ENCODE measurements at places on chromosomes 11 and 22.
A peak's percentile ranks its signal among the peaks of the same experiment; 100 is the strongest.

DNA sequence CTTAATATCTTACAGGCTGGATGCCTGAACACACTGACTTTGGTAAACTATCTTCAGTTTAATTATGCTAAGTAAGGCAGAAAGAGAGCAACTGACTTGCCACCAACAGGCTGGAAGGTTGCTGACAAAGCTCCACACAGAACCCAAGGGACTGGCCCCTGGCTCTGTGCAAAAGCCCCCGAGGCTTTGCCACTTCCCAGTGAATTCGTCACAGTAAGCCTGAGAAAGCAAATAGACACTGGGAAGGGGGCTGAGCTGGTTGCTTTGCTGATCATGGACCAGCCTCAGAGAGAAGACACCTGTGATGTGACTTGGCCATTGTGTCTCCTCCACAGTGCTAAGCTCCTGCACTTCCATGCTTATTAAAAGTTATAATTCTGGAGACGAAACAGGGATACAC is 91.7 kb downstream of the BLID start:
- no peak for DNase-seq

GRCh38 chr22:46754110-46754799 is 8.2 kb upstream of the TBC1D22A start:
- DNase-seq = no peak

DNA sequence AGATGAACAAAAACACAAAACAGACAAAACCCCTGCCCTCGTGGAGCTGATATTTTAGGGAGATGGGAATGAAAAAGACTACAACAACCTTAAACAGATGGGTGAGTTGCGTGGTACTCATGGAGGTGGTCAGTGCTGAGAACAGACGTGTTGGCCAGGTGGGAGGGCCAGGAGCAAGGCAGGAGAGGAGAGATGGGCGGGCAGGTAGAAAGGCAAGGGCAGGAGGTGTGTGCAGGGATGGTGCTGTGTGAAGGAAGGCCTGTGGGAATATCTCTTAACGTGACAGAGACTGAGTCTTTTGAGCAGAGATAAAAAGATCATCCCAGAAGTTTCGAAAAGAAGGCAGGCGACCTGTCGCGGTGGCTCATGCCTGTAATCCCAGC is 7.0 kb downstream of the GAL start:
- no peak for DNase-seq

GRCh38 chr22:41028841-41029240 is 63.6 kb upstream of the EP300 start:
- DNase-seq = no peak

DNA sequence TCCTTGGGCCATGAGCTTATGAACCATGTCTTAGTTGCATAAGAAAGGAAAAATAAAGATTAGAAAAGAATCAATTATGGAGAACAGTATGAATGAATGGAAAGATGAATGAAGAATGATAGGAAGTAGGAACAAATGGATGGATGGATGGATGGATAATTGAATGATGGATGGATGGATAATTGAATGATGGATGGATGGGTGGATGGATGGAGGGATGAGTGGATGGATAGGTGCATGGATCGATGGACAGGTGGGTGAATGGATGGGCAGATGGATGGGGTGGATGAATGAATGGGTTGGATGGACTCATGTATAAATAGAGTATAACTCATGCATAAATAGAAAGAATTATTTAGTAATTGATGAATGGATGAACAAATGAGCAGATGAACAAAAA is 7.2 kb downstream of the LSP1 start:
- no peak for DNase-seq

DNA sequence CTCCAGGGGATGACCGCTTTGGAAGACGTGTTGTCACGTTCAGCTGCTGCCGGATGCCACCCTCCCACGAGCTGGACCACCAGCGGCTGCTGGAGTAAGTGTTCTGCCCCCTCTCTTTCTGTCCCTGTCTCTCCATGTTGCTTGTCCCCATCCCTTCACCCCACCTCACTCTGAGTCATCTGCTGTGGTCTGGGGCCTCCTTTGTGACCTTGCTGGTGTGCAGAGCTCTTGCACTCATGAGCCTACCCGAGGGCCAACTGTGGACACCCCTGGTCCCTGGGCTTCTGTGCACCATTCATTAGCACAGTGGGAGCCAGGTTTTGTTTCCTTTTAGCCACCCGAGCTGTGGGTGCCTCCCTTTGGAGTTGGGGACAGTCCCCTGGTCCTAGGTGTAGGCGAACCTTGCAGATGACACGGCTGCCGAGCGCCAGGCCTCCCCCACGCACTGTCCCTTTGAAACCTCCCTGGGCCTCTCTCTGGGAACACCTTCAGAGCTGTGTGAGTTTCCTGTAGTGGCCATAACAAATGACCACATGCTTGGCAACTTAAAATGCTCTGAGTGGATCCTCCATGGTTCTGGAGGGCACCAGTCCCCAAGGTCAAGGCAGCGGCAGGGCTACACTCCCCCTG is 49.8 kb downstream of the ARHGAP8 start:
- no peak for DNase-seq

GRCh38 chr11:60343094-60343704 is 16.1 kb downstream of the MS4A6E start:
- no peak for DNase-seq

DNA sequence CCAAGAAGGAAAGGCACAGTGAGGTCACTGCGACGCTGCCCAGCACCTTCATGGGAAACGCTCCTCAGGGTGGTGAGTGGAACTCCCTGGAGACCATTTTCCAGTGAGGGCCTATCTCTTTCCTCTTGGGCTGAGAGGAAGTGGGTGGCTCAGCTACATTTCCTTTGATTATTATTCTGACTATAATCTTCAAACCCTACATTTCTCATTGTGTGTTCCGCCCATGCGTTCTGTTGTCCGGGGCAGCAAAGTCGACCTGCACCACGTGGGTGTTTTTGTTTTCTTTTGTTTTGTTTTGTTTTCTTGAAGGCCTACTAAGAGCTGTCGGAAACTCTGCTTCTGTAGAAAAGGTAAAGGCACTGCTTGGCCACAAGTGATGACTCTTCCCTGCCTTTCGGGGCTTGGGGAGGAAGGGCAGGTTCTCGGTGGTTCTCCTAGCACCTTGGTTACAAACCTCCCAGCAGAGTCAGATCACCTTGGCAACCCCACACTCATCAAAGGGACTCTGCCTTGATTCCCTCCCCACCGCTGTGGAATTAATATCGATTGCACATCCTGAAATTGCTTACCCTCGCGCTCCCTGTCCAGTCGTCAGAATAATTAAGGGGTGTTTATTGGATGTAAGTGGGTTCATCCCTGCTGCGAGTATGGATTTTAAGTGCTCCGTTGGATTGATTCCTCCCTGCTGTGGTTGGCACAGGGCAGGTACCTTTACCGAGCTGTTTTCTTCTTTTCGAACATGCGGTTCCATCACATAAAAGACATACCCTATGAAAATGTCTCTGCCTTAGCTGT is 7.3 kb downstream of the PARVB start:
- no peak for DNase-seq

DNA sequence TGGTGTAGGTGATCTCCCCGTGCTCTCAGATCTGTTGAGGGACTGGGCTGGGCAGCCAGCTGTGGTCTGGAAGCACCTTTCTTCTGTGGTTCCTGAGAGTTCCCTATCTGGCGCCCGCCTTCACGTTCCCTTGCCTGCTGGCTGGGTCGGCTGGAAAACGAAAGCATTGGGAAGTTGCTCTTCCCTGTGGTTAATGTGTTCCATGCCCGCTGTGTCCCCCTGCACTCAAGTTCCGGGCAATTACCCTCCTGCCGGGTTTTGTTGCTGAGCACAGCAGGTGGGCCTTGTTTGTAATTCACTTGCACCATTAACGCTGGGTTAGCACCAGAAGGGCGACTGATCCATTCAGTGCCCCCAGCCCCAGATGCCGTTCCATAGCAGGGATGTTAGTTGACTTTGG is 134.1 kb downstream of the GRIK4 start:
- DNase-seq = peak; percentile 88

DNA sequence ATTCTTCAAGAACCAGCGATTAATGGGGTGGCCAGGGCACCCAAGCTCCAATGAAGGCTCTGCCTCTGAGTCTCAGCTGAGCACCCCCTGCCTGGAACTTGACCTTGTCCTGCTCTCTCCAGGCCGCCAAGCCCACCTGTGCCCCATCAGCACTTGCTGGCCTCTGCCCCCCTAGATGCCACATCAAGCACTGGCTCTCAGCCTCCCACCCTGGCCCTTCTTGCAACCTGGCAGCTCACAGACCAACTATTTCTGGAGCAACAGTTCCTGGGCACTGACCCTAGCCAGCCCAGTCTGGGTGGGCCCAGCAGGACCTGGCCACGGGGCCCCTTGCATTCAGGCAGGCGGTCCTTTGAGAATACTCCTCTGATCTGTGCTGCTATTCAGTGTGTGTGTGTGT is 98.8 kb upstream of the PITPNB start:
- DNase-seq = no peak

DNA sequence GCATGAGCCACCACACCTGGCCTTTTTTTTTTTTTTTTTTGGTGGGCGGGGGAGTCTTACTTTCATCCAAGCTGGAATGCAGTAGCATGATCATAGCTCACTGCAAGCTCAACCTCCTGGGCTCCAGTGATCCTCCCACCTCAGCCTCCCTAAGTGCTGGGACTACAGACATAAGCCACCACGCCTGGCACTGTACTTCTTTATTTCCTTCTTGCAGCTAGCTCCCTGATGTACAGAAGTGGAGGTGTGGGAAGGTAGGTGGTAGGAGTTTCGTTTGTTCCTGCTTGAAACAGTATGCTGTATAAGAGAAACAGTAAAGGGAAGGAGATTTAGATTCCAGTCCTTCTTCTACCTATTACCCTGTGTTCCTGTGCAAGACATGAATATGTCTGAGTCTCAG is 72.1 kb downstream of the WNT11 start:
- DNase-seq = no peak

DNA sequence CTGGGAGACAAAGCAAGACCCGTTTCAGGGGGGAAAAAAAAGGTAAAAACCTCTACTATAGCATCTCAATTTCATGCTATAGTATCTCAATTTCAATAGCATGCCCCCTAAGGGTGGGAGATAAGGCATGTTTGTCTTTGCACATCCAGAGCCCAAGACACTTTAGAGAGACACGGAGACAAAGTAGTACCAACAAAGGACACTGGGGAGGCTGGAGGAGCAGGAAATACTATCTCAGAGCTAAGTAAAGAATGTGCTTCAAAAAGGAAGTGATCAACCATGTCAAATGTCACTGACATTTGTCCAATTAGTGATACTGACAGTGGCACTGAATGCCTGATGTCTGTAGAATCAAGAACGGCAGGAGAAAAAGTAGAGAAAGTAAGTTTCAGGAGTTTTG is 68.6 kb downstream of the RRAS2 start:
- no peak for DNase-seq

GRCh38 chr11:117198613-117199012 is 557 bp upstream of the TAGLN start:
- DNase-seq = no peak

GRCh38 chr11:75240311-75241035 is at the start of gene TPBGL:
Gene TPBGL, plus strand, starts transcription at chr11:75240774. Its CDS starts 276 bp downstream, at chr11:75241050.
- no peak for DNase-seq

GRCh38 chr11:114019046-114019445 is 40.5 kb upstream of the ZBTB16 start:
- DNase-seq = no peak

- no peak for DNase-seq
Observed at GRCh38 chr11:12705874-12706273, 31.7 kb downstream of the TEAD1 start.

DNA sequence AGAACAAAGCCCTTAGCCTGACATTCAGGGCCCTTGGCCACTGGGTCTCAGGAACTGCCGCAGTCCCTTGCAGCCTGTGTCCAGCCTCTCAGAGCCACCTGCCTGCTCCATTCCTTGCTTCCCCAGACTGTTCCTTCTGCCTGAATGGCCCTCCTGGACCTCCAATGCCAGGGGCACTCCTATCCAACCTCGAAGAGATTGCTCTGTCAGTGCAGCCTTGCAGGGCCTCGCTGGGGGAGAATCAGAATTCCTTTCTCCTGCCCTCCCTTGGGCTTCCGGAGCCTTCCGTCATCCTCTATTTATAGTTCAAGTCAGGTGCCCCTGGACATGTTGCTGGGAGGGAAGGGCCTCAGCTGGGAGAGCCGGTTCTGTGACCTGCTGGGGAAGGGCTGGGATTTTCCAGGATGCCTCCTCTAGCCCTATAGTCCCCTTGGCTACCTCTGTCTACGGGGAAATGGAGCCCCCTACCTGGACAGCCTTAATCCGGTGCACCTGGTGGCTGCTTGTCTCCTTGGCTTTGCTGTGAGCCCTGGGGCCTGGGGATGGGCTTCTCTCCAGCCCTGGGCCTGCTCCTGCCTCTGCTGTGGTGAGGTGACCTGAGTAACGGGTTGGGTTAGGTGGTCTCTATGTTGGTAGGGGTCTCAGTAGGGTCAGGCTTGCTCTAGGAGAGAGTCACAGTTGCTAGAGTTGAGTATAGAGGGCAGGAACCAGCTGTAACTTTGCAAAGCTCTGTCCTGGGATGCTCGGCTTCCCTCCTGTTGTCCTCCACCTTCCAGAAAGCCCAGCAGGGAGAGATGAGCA is 45.9 kb upstream of the SYT7 start:
- peak; percentile 90 for DNase-seq

- DNase-seq = no peak
Observed at GRCh38 chr11:72015511-72016061, 16.9 kb downstream of the IL18BP start.

DNA sequence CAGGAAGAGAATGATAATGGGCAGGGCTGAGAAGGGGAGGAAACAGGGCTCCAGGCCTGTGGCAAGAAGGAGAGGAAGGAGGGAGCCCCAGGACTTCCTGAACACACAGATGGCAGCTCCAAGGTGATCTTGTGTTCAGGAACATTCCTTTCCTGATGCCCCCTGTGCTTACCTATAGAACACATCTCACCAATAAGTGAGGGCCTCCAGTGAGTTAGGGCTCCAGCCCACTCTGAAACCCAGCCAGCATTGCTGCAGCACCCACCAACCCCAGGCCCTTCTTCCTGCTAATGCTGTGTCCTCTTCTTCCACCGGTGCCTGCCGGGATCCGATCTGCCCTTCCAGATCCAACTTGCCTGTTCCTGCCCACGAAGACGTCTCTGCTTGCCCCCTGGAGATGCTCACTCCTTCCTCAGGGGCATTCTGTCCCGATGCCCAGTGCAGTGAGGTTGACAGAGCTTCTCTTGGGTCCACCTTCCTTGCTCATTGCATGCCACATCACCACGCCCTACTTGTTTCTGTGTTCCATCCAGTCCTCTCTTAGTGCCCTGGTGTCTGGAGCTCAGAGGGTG is 17.4 kb downstream of the ANKK1 start:
- DNase-seq = no peak

GRCh38 chr11:69787906-69788305 is 12.8 kb upstream of the FGF4 start:
- no peak for DNase-seq

DNA sequence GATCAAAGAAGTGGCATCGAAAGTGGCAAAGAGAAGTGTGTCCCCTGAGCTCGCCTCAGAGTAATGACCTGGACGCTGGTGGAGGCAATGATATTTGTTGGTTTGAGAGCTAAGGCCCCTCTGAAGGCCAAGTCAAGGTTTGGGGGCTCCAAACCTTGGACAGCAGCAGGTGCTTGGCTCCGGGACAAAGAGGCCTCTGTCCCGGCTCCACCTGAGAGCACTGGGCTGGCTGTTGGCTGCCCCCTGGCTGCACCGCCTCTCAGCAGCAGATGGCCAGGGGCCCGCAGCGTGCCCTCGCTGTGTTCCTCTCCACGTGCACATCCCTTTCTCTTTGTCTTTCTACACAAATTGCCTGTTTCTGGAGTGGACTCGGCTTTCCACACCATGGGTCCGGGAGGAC is 301.3 kb downstream of the NTM start:
- DNase-seq = no peak

Measured in iPS DF 19.7 (cell line).